ENCODE measurements at places on chromosomes 12 and 14.

DNA sequence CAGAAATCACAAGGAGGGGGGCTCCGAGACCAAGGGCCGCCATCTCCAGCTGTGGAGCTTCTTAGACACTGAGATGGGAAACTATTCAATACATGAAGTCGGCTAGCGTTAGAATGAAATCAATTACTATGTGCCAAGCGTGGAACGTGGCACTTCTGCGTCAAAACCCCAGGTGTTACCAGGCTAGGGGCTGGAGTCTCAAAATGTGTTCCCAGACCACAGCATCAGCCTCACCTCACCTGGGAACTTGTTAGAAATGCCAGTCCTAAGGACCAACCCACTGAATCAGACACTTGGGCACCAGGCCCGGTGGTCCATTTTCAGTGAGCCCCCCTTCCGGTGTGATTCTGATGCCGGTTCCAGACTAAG lies 5.0 kb upstream of the SETD1B start:
- DNase-seq = no peak

- DNase-seq = no peak
Observed at GRCh38 chr14:90300611-90301047, 31.1 kb downstream of the NRDE2 start.

DNA sequence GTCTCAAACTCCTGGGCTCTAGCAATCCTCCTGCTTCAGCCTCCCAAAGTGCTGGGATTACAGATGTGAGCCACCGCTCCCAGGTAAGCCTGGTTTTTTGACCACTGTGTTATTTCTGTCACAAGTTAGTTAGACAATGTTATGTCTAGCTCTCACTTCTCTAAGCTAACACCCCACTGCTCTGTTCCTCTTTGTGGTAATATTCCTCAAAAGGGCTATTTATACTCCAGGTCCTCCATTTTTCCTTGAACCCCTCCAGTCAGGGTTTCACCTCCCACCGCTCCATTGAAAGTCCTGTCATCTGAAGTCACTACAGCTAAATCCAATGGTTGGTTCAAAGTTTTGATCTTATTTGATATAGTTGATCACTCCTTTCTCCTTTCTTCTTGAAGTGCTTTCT lies 5.1 kb downstream of the IRAK3 start:
- DNase-seq = no peak

- DNase-seq = no peak
Observed at GRCh38 chr14:63486738-63487137, 56.4 kb downstream of the PPP2R5E start.

GRCh38 chr14:52304248-52304904 lies 9.7 kb upstream of the PTGER2 start:
- no peak for DNase-seq

- no peak for DNase-seq
Observed at GRCh38 chr12:107254258-107254856, 161.0 kb upstream of the CRY1 start.

DNA sequence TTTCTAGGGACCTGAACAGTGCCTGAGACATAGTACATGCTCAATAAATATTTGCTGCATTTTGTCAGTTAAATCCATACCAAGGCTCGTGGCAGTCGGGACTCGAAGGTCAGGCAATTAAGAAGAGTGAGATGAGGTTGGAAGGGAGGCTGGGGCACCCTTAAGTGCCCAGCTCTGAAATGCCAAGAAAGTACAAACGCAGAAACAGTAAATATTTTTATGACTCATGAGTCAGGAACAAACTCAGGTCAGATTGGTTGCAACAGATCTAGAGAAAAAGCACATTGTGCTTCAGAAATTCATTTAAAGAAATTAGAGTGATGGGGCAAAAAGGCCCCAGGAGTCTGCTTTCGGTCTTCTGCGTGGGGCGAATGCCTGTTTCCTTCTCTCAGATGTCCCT lies 83.0 kb upstream of the FZD10 start:
- DNase-seq = no peak
